ENCODE measurements at places on chromosomes 7 and 10.

- DNase-seq = no peak
Observed at GRCh38 chr7:101104799-101105198, 19.5 kb downstream of the TRIM56 start.

- no peak for DNase-seq
Observed at GRCh38 chr10:78473006-78473405, 439.3 kb downstream of the RPS24 start.

DNA sequence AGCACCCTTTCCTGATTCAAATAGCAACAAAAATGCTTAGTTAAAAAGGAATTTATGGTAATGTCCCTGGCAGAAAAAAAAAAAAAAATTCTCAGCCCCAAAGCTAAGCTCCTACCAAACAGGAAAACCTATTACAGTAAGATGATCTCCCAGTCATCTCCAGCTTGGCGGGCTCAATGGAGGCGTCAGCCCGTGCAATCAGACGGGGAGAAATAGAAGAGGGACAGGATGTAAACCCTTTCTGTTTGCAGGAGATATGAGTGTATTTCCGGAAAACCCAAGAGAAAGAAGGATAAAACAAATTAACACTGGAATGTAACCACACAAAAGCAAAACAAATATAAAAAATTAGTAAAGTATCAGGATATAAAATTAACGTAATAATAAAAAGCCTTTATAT is 242.8 kb downstream of the TCERG1L start:
- no peak for DNase-seq

- DNase-seq = no peak
Observed at GRCh38 chr10:124738441-124738840, 5.7 kb downstream of the FAM53B start.

DNA sequence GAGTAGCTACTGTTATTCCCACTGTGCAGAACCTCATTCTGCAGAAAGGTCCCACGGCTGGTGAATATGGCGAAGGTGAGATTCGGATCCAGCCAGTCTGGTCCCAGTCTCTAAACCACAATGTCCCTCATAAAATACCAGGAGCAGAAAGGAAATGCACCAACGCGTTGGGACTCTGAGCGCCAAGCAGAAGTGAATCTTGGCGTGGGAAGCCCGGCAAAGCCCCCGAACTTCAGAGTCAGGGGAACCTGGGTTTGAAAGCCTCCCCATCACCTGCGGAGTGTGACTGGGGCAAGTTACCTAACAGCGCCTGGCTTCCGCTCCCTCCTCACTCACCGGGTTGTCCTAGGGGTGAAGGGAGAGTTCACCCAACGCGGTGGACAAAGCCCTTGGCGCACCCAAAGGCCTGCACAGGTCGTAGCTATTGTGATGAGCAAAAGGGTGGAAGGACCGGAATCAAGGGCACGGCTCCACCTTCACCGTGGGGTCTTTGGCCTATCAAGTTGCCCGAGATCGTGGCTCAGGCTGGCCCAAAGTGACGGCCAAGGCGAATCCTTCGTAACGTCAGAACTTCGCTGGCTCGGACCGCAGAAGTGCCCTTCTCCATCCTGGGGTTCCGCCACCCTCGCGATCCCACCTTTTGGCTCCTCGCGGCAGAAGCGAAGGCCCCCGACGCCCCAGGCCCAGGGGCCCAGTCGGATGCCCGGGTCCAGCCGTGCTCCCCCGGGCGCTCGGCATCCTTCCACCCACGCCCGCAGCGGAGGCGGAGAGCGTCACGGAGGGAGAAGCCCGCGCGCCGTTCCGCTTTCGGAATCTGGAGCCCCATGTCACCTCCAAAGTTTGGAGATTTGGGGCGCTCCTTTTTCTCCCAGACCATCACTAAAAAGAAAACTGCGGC is 811 bp downstream of the RGS10 start:
- DNase-seq = no peak

GRCh38 chr7:2601065-2601464 is 30.7 kb upstream of the TTYH3 start:
- no peak for DNase-seq

DNA sequence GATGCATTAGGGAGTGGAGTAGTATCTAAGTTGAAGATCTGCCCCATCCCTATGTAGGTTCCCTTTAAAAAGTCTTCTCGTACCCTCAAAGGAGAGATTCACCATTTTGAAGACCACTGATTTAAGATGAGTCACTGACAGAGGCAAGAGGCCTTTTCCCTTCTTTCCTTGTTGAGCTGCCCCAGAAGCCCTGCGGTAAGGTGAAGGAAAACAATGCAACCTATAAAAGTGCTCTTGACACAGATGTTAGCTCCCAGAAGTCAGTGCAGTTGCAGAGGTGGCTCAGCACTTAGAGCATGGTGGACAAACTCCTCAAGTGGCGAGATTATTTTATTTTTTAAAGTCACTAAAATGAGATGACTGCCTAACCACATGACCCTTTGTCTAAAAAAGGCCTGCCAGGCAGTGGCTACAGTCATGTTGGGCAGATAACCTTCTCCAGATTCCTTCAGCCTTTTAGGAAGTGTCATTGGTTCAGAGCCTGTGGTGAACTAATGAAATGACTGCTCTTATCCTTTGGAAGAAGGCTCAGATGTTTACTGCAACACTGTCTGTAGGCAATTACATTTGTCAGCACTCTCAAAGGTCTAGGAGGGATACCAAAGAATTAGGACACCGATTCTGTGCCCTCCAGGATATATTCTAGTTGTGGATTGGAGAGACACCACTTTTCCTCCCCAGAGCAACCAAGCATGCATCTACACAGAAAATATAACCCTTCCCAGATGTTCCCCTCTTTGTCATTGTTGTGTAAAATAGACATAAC is 88.7 kb downstream of the ARID5B start:
- no peak for DNase-seq

All from brain pericyte (primary cell).